ENCODE measurements at places on chromosomes 16 and 17. TPM values are rescaled to one million over a fixed set of nuclear protein-coding genes. Genes with fewer than 3 reads are reported as not detected.

The TMEM106A gene
- total RNA-seq = 0.50 TPM

The FAM20A gene
- total RNA-seq = not detected

The EVPLL gene
- 2.3 TPM for total RNA-seq

The MYO1C gene
- 85.1 TPM for total RNA-seq

The CD300LG gene
- total RNA-seq = not detected

The KCNAB3 gene
- total RNA-seq = 0.21 TPM

The CBLN1 gene
- total RNA-seq = not detected

The ESRP2 gene
- total RNA-seq = 50.6 TPM

The TPSD1 gene
- not detected for total RNA-seq

The KRTAP16-1 gene
- total RNA-seq = not detected

The ZNF385C gene
- total RNA-seq = 0.34 TPM

The SMIM36 gene
- total RNA-seq = not detected

The TMEM220 gene
- total RNA-seq = under 0.01 TPM

The SLC25A39 gene
- 133 TPM for total RNA-seq

The ASGR1 gene
- 0.07 TPM for total RNA-seq

The COL1A1 gene
- total RNA-seq = 11.3 TPM

The SPATA22 gene
- not detected for total RNA-seq

The CCDC78 gene
- total RNA-seq = 1.0 TPM

The TM4SF5 gene
- not detected for total RNA-seq

The DPEP1 gene
- not detected for total RNA-seq
